ENCODE measurements at places on chromosomes 2 and 18.

- DNase-seq: no peak
These were observed 71.9 kb downstream of the EPC2 start for GRCh38 chr2:148716378-148716920.

GRCh38 chr2:70347831-70348230 lies 46.0 kb upstream of the FAM136A start:
- DNase-seq: no peak

DNA sequence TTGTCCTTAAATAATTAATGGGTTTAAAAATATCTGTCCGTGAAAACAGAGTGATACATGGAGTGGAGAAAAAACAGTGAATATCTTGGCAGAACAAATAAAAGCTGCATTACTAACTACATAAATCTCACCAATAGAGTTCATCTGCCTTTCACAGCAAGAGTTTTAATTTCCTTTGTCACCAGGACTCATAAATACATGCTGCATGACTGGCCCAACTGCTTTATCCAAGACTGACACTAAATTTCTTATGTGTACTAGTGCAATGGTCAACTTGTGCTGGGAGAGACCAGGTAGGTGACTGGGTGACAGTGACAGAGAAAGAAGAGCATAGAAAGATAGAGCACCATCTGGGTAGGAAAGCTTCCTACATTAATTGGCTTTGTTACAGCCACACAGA lies 402.8 kb downstream of the RAD51AP2 start:
- no peak for DNase-seq

GRCh38 chr2:112994648-112995047 lies 10.6 kb upstream of the IL36A start:
- no peak for DNase-seq

DNA sequence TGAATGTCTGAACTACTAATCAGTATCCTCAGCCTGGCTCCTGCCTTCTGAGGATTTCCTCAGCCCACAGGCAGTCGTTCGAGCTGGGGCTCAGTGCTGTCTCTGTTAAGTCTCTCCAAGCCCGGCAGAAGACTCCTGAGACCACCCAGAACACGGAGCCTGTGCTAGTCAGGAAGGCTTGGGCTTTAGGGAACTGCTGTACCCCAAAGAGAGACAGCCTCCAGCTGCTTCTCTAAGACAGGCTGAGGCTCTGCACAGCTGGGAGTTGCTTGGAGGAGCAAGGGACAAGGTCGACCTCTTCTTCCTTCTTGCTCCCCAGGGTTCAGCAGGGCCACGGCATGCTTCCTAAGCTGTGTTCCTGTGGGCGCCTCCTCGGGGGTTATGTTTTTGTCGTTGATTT lies 283.4 kb upstream of the MYT1L start:
- no peak for DNase-seq

DNA sequence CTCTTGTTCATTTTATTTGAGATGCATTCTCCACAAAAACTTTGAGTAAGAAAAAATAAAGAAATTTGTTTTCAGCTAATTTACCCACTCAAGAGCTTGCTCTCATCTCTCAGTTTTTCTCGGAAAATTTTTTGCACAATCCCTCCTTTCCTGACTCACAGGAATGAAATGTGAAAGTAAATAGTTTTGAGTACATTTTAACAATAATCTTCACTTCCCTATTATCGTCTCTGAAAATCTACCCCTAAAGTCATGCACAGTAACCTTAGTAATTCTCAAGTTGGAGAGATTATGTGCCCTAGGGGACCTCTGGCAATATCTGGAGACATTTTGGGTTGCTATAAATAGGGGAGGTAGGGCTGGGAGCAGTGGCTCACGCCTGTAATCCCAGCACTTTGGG lies 2.6 kb downstream of the CYB5A start:
- DNase-seq: no peak

DNA sequence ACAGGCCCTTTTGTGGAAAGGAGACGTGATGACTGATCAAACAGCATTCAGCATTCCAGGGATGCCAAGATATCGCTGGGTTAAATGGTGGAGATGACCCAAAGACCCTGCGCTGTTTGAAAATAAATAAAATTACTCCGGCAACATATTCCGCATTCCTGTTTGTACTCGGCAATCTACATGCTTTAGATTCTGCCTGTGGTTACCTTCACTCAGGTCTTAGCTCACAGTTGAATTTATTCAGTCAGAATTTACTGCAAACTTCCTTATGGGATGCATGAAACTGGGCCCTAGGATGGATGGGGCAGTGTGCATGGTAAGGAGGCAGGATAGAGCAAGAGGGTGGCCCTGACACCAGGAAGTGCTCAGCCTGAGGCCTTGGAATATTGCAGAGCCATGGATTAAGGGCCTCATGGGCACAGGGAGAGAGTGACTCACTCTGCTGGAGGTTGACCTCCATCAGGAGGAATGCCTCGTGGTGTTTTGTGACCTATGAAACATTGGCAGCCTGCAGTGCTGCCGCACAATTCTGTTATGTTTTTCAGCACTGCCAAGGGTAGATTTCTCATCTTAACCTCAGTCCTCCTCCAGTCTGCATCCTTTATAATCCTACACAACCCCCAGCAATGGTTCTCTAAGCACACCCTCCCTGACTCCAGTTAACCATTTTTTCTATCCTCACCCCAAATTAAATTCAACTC lies 321.4 kb downstream of the IRS1 start:
- DNase-seq: no peak
